ENCODE measurements at places on chromosomes 3 and 15. TPM values are rescaled to one million over a fixed set of nuclear protein-coding genes. Genes with fewer than 3 reads are reported as not detected.

Gene CCDC50
- 27.6 TPM for total RNA-seq

Gene SEMA3F
- 22.0 TPM for total RNA-seq

Gene AADAC
- total RNA-seq: 9.0 TPM

Gene P2RY14
- total RNA-seq: not detected

Gene KY
- 0.07 TPM for total RNA-seq

Measured in A549 treated with dexamethasone at 1 μM for 4 hours (cell line).